Stimulated activated CD4-positive, alpha-beta T cell treated with anti-CD3 and anti-CD28 coated beads, Interleukin-2, amount 100 ng/mL, for 48 hours (primary cell): ENCODE measurements at places on chromosomes 13 and 19.

DNA sequence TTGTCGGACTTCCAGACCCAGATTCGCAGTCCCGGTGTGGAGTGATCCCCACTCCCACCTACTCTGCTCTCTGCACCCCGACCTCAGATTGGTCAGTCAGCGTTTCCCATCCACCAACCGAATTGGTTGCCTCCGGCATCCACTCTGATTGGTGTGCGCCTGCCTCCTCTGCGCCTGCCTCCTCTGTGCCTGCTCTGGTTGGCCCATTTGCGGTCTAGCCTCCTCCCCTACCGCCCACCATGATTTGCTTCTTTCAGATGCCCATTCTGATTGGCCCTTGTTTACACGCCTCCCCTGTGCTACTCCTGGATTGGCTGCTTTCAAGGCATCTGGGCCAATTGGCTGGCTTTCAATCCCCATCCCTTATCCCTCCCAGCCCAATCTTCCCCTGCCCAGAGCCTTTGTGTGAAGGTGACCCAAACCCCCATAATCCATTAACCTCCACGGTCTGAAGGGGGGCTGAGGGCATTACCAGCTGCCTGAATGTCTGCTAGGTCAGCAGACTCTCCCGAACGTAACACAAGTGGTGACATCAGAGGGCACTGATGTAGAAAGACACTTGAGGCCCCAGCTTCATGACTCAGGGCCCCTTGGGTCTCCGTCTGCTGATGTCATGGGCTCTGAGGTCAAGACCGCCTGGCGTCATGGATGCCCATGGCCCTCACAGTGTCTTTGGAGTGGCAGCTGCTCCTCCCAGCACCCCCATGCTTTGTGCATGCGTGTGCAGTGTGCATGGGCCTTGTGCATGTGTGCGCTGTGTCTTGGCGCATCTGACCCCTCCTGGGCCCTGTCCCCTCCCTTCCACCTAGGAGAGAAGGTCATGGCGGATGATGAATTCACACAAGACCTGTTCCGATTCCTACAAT lies 80.4 kb downstream of the MAP4K1 start:
- DNase-seq = no peak

GRCh38 chr13:46667687-46668281 lies 114.8 kb downstream of the LRCH1 start:
- no peak for DNase-seq

DNA sequence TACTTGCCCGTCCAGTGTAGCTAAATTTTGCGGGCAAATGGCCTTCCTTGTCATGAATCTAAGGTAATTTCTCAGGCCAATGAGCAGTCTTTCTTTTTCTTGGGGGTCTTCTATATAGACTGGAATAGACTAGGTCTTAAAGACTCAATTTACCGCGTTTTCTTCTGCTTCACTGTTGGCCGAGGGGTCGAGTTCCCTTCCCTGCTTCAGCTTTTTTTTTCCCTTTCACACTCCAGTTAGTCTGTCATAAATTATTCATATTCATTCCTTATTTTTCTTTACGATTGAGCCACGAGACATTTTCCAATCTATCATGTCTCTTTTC lies 276 bp downstream of the ALG11 start:
- no peak for DNase-seq

DNA sequence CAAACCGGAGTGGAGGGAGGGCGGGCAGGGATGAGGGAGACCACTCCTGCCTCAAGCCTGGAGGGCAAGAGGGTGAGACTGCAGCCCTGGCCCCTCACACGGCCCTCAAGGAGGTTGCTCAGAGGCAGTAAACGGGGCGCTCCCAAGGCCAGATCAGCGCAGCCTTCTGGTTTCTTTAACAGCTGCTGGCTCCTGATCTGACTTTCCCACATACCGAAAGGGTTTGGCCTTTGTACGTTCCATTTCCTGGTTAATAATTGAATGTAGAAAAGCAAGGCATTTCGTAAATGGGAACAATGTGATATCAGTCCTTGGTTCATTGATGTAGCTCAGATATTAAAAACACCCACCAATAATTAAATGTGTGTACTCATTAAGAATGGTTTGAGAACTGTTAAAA lies 71.5 kb downstream of the GGACT start:
- no peak for DNase-seq

DNA sequence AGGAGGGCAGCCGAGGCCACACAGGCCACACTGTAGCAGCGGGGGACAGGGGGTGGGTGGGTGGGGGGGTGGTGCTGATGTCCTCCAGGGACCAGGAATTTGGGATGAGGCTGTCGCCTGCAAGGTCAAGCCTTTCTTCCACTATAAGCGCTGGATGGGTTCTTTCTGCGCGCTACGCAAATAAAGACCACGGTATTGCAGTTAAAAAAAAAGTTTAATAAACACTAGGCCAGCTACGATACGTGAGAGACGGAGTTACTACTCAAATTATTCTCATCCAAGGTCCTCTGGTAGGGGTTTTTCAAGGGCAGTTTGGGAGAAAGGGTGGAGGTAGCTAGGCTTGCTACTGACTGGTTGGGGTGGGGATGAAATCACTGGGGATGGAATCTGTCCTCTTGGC lies 508 bp upstream of the ZNF44 start:
- DNase-seq = no peak

- no peak for DNase-seq
Measured at GRCh38 chr13:112790735-112791641, 101.2 kb downstream of the ATP11A start.

DNA sequence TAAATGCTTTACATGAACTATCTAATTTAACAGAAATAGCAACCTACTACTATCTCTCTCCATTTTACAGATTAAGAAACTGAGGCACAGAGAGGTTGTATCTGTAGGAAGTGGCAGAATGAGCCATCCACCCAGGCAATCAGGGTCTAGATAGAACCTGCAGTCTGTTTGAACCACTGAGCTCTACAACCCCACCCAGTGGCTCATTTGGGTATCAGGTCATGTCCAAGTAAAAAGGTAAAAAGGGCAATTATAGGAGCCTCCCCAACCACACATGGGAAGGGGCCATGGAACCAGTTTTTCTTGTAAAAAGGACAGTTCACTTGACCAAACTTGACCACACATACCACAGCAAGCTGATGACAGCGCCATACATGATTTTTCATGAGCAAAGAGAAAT lies 92.9 kb upstream of the SGCG start:
- DNase-seq = peak; percentile 9

- DNase-seq = no peak
Measured at GRCh38 chr19:39160523-39160861, 34.9 kb downstream of the PAK4 start.

DNA sequence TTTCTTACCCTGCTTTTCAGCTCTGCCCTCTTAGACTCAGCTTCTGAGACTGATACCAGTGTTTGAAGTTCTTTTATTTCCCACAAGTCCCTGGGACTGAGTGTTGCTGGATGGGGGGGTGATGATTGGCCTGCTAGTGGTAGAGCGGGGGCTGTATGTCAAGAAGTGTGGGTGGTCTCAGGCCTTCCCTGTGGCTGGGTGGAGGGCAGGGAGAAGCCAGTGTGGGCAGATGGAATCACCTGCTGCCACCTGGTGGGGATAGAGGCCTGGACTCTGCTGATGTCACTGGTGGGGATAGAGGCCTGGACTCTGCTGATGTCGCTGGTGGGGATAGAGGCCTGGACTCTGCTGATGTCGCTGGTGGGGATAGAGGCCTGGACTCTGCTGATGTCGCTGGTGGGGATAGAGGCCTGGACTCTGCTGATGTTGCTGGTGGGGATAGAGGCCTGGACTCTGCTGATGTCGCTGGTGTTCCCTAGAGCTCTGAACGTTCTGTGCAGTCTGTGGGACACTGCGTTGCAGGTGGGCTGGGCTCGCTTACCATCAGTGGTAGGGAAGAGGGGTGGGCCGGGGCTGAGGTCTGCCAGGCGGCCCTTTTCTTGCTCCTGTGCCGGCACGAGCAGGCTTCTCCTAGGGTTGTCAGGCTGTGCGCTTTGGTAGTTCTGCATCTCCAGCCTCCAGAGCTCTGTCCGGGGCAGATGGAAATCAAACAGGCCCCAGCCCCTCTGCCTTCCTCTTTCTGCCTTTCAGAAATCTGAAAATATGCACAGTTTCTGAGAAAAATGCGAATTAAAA lies 101.3 kb downstream of the ARHGEF7 start:
- peak; percentile 12 for DNase-seq

GRCh38 chr19:50537769-50538230 lies 24.1 kb upstream of the ASPDH start:
- peak; percentile 71 for DNase-seq

DNA sequence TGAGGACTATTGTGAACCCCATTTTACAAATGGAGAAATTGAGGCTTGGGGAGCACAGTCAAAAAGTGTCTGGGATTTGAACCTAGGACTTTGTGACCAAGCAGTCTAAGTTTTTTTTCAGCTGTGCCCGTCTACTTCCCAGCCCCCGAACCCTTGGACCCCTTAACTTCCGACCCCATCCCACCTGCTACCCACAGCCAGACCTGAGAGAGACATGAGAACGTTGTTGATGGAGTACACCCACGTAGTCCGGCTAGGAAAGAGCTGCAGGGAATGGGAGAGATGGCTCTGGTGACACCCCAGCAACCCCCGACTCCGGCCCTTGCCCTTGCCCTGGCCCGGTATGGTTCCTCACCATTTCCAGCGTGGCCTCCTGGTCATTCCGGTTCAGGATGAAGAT lies 18.0 kb downstream of the MAP4K1 start:
- DNase-seq = no peak

DNA sequence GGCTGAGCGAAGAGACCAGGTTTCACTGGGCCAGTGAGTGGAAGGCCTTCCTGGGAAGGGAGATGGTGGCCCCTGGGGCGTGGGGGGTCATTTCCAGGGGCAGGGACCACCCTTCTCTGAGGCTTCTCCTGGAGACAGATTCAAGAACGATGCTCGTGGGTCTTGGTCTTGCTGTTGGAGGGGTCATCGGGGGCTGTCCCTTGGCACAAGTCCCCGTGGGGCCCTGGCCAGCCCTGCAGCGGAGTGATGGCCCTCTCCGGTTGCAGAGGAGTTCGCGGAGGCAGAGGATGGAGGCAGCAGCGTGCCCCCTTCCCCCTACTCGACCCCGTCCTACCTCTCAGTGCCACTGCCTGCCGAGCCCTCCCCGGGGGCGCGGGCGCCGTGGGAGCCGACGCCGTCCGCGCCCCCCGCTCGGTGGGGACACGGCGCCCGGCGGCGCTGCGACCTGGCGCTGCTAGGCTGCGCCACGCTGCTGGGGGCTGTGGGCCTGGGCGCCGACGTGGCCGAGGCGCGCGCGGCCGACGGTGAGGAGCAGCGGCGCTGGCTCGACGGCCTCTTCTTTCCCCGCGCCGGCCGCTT lies 4.8 kb downstream of the TTC9B start:
- no peak for DNase-seq

DNA sequence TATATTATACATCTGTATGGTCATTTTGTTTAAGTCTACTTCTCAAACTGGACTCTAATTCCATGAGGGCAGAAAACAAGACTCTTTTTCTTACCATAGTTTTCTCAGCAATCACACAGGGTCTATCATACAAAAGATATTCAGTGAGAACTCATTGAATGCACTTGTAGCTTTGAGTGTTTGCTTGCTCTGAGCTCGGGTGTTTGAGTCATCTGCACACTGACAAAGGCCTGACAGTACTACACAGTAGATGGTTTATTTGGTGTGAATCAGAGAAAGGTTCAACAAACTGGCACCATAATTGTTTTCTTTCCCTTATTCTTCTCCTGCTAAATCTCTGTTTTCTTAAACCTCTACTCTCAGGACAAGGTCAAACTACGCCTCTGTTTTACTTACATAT lies 586.4 kb downstream of the LMO7 start:
- no peak for DNase-seq

DNA sequence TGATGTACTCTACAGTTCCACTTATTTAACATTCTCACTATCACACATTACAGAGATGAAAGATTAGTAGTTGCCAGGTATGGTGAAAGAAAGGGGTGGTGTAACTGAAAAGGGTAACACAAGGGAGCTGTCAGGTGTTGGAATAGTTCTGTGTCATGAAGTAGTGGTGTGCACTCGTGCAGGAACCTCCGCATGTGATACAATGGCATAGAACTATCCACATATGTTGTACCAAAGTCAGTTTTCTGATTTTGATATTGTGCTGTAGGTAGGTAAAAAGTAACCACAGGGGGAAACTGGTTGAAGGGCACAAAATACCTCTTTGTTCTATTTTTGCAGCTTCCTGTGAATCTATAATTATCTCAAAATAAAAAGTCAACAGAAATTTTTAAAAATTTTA lies 24.4 kb upstream of the RPL21 start:
- no peak for DNase-seq

DNA sequence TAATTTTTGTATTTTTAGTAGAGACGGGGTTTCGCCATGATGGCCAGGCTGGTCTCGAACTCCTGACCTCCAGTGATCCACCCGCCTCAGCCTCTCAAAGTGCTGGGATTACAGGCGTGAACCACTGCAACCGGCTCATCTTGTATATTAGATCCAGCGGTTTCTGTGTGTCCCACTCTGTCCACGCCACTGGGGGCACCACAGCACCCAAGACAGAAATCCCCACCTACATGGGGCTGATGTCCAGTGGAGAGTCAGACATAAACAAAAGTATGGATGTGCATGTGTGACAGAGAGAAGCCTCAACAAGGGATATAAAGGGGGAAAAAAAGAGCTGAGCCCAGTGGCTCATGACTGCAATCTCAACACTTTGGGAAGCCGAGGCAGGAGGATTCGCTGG lies 65.8 kb upstream of the ADGRE5 start:
- DNase-seq = no peak

DNA sequence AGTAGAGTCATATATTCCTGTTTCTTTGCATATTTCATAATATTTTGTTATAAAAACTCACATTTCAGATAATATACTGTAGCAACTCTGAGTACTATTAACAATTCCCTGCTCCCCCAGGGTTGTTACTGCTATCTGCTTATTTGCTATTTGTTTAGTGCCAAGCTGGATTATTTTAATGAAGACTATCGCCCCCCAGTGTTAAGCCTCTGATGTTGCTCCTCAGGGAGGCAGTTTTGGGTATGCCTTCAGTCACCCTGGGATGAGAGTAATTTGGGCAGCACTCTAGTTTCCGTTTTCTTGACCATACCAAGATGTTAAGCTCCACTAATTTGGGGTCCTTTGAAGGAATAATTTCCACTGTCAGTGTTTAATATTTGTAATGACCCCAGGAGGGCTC lies 46.0 kb downstream of the MICU2 start:
- peak; percentile 3 for DNase-seq

GRCh38 chr13:109704771-109705635 lies 81.4 kb downstream of the IRS2 start:
- no peak for DNase-seq

DNA sequence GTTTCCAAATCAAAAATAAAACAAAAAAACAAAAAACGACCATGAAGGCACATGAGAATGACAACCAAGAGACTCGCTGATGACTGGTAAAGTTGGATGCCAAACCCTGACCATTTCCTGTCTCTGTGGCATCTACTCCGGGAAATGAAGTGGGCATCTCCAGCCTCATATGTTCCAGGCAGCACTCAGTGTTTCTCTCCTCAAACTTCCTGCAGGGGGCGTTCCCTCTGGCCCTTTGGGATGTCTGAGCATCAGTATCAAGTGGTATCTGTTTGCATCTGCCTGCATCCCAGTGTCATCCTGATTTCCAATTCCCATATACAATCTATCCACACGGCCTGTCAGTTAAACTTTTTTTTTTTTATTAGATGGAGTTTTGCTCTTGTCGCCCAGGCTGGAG lies 9.8 kb upstream of the SIGLEC12 start:
- DNase-seq = peak; percentile 24
